ENCODE measurements at places on chromosomes 16 and 17.
A peak's percentile ranks its signal among the peaks of the same experiment; 100 is the strongest.

DNA sequence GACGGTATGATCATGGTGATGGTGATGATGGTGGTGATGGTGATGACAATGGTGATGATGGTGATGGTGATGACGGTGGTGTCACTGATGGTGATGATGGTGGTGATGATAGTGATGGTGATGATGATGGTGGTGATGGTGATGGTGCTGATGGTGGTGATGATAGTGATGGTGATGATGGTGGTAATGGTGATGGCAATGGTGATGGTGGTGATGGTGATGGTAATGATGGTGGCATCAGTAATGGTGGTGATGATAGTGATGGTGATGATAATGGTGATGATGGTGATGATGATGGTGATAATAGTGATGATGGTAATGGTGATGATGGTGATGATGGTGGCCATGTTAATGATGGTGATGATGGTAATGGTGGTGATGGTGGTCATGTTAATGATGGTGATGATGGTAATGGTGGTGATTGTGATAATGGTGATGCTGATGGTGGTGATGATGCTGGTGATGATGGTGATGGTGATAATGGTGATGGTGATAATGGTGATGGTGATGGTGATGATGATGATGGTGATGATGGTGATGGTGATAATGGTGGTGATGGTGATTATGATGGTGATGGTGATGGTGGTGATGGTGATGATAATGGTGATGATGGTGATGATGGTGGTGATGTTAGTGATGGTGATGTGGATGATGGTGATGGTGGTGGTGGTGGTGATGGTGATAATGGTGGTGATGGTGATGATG, 107.2 kb downstream of the C16orf95 start:
- no peak for DNase-seq

DNA sequence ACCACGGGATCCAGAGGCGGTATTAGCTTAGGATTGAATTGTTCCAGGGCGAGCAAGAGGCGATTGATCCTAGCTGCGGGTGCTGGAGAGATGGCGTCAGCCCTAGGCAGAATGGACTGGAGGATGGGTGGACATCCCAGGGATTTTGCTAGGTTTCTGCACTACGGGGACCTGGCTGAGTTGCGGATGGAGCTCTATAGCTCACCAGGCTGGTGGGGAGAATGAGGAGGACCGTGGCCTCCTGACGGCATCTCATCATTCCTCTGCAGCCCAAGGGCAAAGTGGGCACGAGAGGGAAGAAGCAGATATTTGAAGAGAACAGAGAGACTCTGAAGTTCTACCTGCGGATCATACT, 614 bp downstream of the TMEM208 start:
- DNase-seq, result no peak

DNA sequence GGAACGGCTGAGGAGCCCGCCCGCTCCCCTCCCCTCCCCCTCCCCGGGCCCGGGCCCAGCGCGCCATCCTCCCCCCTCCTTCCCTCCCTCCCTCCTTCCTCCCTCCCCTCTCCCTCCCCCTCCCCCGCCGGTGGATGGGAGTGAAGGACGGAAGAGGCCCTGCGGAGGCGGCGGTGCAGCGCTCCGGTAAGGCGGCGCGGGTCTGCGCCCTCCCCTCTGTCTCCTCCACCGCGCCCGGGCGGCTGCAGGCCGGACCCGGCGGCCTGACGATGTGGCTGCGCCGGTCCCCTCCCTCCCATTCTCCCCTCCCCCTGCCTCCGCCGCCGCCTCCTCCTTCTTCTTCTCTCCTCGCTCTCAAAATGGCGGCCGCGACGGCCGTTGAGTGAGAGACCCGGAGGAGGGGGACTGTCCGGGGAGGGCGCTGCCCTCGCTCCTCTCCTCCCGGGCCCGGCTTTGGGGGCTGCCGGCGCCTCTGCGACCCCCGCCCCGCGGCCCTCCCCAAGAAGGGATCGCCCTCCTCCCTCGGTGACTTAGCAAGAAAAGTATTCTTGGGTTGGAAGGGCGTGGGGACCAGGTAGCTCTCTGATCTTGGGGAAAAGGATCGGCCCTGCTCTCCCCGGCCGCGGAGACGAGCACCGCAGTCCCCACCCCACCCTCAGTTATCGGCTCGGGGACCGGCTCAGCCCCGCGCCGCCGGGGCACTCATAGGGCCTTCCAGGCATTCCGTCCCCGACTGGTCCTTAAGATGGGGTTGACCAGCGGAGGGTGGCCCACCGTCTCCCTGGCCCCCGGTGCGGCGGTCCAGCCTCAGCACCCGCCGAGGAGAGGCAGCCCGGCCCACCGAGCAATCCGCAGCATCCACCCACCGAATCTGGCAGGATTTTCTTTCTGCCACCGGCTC, 617 bp downstream of the PAFAH1B1 start:
- DNase-seq, result peak; percentile 76

DNA sequence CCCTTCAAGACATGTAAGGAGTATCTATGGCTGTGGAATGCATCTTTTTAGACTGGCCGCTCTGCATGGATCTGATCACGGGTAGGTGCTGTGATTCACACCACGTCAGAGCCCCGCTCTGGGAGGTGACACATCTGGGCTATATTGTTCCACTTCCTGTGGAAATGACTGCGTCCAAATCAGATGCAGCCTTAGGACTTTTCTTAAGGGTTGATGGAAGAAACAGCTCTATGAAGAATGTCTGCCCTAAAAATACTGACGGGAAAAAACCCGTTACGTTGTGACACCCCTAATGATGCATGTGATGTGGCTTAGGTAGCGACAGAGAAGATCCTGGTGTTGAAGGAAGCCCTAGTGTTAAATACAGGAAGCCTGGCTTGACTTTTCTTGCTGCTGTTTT, 12.2 kb downstream of the BANP start:
- DNase-seq, result no peak

DNA sequence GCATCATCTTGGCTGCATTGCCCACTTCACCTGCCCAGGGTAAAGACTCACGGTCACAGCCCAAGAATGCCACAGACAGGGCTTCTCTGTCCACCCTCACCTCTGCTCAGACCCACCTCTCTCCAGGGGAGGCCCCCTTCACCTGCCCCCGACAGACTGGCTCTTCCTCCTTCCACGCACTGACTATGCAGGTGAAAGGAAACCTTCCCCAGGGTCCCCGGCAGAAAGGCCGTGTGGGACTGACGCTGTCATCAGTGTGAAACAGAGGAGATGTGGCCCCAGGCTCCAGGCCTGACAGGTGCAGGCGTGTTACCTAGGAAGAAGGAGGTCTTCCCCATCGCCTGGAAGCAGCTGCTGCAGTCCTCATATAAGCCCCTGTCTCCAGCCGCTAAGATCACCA, 9.3 kb upstream of the ROGDI start:
- no peak for DNase-seq

DNA sequence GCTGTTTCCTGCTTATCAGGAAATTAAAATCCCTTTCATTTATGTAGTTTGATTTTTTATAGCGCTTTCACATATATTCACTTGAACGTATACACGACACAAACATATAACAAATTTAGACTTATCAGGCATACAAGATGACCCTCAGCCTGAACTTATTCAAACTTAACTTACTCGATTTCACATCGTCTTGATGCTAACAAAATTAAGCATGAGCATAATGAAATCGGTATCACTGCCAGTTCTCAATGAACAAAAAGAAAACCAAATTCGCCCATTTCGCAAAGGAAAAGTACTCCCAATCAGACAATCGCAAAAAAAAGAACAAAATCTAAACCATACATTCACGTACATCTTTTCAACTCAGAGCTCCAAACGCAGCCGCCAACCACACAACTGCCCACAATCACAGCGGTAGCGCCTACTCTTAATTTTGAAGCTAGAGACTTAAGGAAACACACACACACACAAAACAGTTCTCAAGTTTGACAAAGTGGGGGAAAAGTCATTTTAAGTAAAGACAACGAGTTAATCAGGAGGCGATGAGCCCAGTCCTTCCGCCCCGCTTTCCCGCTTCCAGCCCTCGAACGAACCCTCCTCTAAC, 1.1 kb downstream of the GJC1 start:
- no peak for DNase-seq

DNA sequence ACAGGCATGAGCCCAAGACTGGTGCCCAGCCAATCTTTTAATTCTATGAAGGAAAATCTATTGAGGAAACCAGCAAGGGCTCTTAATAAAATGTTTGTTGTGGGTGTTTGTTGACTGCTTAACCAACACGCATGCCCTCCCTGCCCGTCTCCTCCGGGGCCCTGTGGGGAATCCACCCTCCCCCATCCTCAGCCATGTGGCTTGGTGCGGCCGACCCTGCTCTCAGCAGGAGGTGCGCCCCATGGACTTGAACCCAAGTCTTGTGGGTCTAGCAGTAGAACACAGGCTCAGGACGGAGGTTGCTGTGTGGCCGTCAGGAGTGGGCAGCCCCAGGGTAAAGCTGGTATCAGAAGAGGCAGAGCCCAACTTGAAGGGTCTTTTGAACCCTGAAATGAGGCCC, 45.1 kb upstream of the MLYCD start:
- no peak for DNase-seq

DNA sequence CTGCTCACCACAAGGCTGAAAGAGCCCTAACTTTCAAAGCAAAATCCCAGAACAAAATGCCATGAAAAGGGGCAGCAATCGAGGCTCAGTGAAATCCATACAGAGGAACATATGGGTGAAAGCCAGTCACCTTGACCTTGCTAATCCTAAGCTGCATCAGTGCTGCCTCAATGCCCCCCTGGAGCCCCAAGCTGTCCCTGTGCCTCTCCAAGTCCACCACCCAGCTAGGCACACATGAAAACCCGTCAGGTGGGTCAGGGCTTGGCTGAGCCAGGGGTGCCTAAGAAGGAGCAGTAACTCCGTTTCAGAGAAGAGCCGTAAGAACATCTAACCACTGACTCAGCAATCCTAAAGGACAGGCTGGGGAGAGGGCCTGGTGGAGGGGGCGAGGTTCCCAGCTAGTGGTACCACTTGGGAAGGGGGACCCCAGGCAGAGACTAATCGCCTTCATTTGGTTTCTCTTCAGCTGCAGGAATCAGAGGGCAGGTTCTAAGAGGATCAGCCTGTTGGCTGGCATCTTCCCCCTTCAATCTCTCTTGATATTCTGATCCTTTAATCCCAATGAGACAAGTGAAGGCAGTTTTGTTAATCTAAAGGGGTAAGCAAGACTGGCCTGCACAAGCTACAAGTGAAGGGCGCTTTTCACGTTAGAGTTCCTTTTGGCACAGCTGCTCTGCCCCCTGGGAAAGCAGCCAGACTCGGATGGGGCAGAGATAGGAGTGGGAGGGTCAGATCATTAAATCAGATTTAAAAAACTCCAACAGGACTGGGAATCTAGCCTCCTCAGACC, 7.6 kb downstream of the PITPNA start:
- DNase-seq, result no peak

DNA sequence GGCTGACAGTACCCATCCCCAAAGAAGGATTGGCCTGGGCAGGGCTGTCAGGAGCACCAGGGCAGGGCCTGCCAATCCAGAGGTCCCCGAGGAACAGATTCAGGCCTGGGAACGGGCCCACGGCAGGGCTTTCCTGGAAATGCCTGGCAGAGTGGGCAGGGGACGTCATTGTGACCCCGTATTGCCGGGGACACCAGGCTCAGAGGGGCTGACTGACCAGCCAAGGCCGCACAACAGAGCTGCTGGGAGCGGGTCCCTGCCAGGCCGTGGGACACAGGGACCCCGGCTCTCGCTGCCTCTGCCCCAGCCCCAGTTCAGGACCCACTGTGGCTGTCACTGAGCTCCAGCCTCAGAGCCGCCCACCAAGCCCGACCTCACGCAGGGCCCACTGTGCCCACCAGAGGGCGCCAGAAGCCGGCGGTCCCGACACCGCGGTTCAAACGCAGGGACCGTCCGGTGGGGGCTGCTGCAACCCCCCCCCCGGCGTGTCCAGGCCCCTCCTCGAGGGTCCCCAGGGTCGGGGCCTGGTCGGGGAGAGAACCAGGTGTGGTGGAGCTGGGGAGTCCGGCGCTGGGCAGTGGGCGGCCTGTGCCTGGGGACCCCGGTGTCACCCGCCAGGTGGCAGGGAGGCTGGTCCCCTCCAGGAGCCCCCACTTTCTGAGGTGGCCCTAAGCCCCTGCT, 15.2 kb upstream of the SSTR5 start:
- DNase-seq, result peak; percentile 49

- DNase-seq, result no peak
Observed at GRCh38 chr17:54967621-54968261, 713 bp downstream of the COX11 start.

- DNase-seq, result no peak
Observed at GRCh38 chr17:74523308-74523707, 8.0 kb downstream of the CD300LB start.

GRCh38 chr17:28937044-28937729, 14.1 kb downstream of the PHF12 start:
- DNase-seq, result no peak

DNA sequence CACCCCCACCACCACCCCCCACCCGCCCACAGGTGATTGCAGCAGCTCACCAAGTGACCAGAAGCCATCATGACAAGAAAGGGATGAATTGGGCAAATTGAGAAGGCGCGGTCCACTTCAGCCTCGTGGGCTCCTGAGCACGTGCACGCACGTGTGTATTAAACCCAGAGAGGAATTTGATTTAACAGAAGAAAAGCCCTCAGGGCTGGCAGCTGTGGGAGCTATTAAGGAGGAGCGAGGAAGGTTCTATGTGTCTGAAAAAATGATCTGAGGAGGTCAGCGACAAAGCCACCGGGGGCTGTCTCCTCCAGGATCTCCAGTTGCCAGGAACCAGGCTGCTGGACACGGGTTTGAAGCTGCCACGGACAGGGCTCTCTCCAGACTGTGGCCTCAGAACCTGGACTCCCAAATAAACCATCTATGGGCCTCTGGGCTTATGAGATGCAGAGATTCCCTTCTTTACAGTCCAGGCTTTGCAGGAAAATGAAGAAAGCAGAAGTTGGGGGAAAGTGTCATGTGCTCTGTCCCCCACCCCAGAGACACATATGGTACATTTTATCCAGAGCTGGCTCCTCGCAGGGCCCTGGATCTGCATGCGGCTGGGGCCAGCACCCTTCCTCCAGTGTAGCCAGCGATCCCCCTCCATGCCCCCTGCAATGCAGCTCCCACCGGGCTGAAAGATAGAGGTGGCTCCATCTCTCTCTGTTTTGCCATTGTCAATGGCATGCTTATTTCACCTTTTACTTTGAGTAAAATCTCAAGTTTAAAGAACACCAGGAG, 219.7 kb upstream of the RPL38 start:
- no peak for DNase-seq

- DNase-seq, result no peak
Observed at GRCh38 chr17:82332669-82333278, 792 bp downstream of the SECTM1 start.

- DNase-seq, result no peak
Observed at GRCh38 chr17:16068323-16068722, 68.7 kb downstream of the TTC19 start.

DNA sequence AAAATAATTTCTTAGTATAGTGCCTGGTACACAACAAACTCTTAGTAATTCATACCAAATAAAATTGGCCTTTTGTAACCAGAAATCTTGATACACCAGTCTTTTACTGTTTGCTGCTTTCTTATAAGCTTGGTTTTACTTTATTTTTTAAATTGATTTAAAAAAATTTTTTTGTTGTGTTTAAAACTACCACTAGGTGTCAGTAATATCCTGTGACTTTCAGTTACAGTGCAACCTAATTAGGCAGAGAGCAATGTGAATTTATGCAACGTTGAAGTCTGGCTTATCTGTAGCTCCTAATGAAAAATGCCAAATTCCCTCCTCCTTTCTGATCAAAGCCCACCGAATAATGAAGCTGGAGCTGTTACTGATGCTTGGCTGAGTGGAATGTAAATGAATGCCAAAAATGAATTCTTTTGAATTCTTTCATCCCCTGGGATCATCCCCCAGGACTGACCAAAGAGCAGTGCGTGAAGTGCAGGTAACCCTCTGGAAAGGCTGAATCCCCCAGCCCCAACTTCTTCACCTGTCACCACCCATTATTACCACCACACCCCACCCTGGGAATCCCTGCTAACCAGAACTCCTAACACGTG, 3.8 kb downstream of the ERCC4 start:
- no peak for DNase-seq

Measured in activated CD4-positive, CD25-positive, alpha-beta regulatory T cell (primary cell).